H7 (cell line): ENCODE measurements at places on chromosomes 7 and 10. TPM values are rescaled to one million over a fixed set of nuclear protein-coding genes. Genes with fewer than 3 reads are reported as not detected.

DNA sequence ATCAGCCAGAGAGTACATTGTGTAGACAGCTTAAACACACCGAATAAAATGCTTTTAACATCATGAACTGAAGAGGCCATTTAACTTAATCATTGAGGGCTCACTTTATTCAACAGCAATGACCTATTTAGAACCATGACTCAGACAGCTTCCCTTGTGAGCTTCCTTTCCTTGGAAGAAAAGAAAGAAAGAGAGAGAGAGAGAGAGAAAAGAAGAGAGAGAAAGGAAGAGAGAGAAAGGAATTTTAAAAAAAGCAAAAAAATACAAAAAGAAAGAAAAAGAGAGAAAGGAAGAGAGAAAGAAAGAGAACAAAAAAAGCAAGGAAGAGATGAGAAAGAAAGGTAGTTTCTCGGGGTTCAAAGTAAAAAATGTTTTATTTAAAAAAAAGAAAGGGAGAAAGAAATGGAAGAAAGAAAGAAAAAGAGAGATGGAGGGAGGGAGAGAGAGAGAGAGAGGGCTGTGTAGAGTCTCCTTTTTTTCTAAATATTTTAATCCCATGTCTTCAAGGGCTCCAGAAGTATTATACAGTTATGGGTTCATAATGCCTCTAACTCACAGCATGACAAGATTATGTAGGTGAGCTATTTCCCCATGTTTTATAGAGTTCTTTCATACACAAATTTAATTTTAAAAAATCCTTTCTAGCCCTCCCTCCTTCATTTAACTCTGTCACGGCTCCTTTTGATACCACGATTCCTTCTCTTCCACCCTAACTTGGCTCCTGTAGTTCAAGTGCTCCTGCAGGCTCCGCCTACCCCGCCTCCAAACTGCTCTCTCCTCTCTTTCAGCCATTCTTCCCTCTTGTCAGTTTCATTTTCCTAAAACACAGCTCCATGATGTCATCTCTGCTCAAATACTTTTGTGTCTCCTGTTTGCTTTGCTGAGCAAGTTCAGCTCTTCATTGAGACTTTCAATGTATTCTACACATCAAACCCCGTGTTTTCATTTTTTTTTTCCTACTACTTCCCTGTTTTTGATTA is 85.5 kb downstream of the PRTFDC1 start:
- no peak for DNase-seq

DNA sequence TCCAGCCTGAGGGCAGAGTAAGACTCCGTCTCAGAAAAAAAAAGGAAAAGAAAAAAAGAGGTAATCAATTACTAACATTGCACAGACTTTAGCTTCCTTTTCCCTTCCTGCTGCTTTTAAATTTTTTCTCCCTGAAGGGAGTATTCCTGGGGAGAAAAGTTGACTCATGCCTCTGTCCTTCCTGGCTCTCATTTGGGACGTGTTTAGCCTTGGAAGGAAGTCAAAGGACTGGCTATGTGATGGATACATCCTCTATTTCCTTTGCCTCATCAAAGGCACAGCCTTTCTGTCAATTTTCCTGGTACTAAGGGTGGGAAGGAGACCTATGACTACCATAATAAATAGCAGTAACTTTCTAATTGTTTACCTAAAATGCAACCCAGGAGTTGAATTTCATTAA is 77.6 kb downstream of the ITGA8 start:
- DNase-seq: no peak

- peak; percentile 75 for DNase-seq
These were observed 1.2 kb downstream of the EN2 start for GRCh38 chr7:155458878-155459699.

DNA sequence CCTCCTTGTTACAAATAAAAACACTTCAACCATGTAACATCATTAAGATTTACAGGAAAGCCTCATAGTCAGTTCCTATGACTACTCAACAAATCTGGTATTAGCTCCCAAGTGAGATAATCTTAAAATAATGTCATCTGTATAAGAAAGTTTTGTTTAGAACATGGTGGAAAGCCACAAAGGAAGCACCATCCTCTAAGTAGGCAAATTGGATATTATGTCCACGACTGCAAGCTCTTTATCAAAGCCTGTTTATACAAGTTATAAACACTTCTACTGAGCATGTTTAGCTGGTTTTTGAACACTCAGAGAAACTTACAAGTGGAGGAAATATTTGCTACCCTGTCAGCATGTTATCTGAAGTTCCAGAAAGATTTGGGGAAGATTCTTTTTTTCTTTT is 349.8 kb downstream of the ARL4A start:
- DNase-seq: no peak

DNA sequence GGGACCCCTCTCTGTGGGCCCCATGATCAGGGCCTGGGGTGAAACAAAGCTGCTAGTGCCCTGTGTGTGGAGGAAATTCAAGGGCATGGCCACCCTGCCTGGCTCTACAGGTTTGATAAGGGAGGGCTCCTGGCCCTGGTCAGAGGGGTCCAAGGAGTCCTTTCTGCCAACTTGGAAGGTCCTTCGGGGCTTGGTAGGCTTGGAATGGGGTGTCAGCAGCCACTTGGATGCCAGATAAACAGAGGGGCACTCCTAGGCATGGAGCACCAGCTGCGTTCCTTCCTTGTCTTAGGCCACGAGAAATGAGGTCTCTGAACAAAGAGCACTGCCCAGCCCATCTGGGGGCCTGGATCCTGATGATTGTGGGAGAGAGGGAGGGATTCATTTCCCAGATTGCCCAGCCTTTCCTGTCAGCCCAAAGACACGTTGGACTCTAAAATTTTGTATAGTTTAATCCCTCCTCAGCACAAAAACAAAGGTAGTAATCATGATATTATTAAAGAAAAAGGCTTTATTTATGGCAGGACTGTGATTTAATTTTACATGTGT is 5.1 kb downstream of the MTURN start:
- no peak for DNase-seq

DNA sequence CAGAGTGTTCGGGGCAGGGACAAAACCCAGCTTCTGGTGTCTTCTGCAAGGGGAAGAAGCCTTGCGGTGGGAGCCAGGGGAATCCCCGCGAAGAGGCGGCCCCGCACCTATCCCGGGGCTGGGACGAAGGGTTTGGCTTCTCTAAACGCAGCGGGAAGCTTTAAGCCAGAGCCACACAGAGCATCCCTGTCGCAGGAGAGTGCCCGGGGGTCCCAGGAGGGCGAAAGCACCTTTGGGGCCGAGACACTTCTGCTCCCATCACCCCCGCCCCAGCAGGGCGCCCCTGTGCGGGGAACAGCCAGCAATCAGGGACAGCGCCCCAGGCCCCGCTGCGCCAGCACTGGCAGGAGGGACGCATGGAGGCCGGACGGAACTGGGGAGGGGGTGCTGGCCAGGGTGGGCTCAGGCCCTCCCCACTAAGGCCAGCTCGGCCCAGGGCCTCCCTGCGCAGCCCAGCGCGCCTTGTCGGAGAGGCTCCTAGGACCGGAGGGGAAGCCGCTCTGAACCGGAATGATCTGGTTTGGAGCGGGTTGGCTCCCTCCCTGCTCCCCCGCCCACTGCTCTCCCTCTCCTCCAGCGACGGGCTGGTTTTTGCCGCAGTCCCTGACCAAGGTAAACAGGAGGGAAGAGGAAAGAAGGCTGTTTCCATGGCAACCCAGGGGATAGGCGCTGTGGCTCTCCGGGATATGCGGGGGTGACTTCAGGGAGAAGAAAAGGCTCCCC is 63.9 kb downstream of the TMEM209 start:
- peak; percentile 95 for DNase-seq

GRCh38 chr10:110209454-110209925 is 2.1 kb downstream of the MXI1 start:
- no peak for DNase-seq

- no peak for DNase-seq
These were observed 107.7 kb upstream of the GDF10 start for GRCh38 chr10:47192273-47192672.

GRCh38 chr7:24199978-24200377 is 84.0 kb upstream of the NPY start:
- no peak for DNase-seq

- DNase-seq: no peak
These were observed 1.1 kb downstream of the ACTR1A start for GRCh38 chr10:102501201-102502028.

- no peak for DNase-seq
These were observed 13.4 kb upstream of the RASSF4 start for GRCh38 chr10:44946205-44946604.

DNA sequence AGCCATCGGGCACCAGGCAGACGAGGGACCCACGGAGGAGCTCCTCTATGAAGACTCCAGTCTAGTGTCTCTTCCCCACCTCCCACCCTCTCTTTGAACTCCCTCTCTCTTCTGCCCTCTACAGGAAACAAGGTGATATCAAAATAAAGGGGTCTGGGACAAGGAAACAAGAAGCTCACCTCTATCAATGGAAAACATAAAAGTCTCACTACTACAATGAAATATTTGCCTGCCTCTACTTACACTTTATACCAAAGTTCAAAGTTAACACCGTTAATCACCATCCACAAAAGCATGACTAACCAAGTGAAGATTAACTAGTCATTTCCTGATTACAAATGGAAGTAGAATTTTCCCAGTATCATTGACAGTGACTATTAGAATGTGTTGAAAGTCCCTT is 82.2 kb downstream of the PARD3 start:
- DNase-seq: peak; percentile 67

DNA sequence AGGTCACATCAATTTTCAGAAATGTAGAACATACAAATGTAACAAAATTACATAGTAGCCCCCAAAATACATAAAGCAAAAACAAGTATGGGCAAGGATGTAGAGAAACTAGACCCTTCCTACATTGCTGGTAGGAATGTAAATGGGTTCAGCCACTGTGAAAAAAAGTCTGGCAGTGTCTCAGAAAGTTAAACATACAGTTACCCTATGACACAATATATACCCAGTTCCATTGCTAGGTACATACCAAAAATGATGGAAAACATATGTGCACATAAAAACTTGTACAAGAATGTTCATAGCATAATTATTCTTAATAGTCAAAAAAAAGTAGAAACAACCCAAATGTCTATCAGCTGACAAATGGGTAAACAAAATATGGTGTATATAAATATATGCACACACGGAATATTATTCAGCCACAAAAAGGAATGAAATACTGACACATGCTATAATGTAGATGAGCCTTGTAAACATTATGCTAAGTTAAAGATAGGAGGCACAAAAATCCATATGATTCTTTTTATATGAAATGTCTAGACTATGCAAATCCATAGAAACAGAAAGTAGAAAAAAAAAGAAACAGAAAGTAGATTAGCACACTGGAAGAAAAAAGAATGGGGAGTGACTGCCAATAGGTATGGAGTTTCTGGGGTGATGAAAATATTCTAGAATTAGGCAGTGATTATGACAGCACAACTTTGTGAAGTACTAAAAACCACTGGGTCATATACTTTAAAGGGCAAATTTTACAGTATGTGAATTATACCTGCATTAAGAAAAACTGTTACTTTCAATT is 13.5 kb downstream of the HERPUD2 start:
- no peak for DNase-seq

GRCh38 chr10:81309041-81309552 is 565.9 kb upstream of the NRG3 start:
- peak; percentile 3 for DNase-seq

- DNase-seq: no peak
These were observed 94.9 kb upstream of the PRSS1 start for GRCh38 chr7:142654398-142654797.

DNA sequence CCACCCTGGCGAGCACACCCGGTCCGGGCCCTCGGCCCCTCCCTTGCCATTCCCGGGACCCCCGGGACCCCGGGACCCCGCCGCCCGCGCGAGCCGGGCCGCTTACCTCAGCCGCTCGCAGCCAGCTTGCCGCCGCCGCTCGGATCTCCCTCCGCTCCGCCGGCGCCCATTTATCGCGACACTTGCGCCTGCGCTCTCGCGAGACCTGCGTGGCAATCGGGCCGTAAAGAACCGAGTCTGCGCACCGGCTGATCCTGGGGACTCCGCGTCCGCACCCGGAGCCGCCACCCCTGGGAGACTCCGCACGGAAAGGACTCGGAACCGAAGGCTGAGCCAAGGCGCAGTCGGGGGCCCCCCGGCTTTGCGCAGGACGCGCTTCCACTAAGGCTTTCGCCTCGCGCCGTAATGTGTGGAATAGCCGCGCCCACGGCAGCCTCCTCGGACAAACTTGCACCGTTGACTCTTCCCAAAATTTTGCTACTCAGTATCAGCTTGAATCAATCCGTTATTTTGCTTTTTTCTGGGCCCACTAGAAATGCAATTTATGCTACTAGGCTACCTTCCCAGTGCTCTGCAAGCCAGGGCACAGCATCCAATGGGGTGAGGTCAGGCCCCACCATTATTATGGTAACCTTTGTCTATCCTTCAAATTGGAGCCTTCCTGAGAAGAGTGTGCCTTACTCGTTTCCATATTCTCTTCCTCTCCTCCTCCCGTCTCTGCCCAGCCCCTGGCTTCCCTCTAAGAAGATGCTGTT is at the start of gene MAD1L1:
Gene MAD1L1 (minus strand): TSS at position 180 of the 755 bp plus-strand sequence. CDS start 2,812 bp downstream, outside the sequence.
- peak; percentile 98 for DNase-seq

- no peak for DNase-seq
These were observed 55.5 kb upstream of the FAM171A1 start for GRCh38 chr10:15426558-15426957.

DNA sequence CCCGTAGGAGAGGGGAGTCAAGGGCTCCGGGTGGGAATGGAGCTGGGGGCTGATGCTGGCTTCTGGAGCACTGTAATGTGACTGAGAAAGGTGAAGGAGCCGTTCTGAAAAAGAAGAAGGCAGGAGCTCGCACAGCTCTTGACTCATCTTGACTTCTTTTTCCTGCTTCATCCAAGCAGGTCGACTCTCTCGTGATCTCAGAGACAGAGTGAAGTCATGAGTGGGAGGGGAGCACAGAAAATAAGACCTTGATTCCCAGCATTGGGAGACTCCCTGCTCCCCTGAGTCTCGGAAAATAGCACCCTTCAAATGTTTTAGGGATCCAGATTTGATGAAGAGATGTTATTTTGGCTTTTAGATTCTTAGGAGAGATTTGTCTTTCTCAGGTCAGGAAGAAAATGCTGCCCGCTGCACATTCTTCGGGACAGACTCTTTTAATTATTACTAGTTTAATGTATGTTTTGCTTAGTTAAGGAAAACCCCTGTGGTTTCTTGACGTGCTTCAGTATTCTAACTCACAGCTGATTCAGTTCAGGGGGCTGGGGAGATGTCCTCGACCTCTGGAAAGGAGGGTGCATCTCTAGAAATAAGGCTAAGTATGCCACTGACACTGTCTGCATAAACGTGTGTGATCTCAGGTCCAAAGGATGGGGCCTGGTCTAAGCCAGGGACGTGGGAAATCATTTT is 34.1 kb downstream of the EGFR start:
- DNase-seq: no peak

GRCh38 chr7:12779947-12780346 is 92.5 kb downstream of the ARL4A start:
- no peak for DNase-seq

- DNase-seq: no peak
These were observed 313.1 kb downstream of the CALN1 start for GRCh38 chr7:72098807-72099580.

The ELN gene
- total RNA-seq: 2.7 and 5.3 TPM in 2 replicates

The COL26A1 gene
- 70.3 and 77.5 TPM in 2 replicates for total RNA-seq

The PMS2 gene
- 18.5 and 19.6 TPM in 2 replicates for total RNA-seq

The DNAJB12 gene
- 18.8 and 19.3 TPM in 2 replicates for total RNA-seq

The ACTL6B gene
- total RNA-seq: 0.30 and 0.90 TPM in 2 replicates

The ZC3HAV1 gene
- 27.1 and 30.9 TPM in 2 replicates for total RNA-seq

The CALML5 gene
- not detected in 2 replicates for total RNA-seq

The EPDR1 gene
- total RNA-seq: 7.3 and 8.3 TPM in 2 replicates

The ANLN gene
- total RNA-seq: 97.8 and 104 TPM in 2 replicates

The EPHB6 gene
- 4.0 and 8.8 TPM in 2 replicates for total RNA-seq

The GRM8 gene
- 1.1 and 2.1 TPM in 2 replicates for total RNA-seq

The CALHM1 gene
- 0.07 TPM in 1 of 2 replicates, not detected in the other for total RNA-seq

The HTR7 gene
- total RNA-seq: 34.3 and 48.6 TPM in 2 replicates

The WEE2 gene
- total RNA-seq: 0.76 TPM in 1 of 2 replicates, not detected in the other
